ENCODE measurements at places on chromosomes 13 and 19. TPM values are rescaled to one million over a fixed set of nuclear protein-coding genes. Genes with fewer than 3 reads are reported as not detected.

ZNF700 gene
- 5.5 TPM for total RNA-seq

FAM216B gene
- not detected for total RNA-seq

ATP4A gene
- not detected for total RNA-seq

A1BG gene
- total RNA-seq = 19.7 TPM

PRTN3 gene
- not detected for total RNA-seq
